Left colon (tissue), 2 donors: ENCODE measurements at places on chromosomes 5 and 9.

DNA sequence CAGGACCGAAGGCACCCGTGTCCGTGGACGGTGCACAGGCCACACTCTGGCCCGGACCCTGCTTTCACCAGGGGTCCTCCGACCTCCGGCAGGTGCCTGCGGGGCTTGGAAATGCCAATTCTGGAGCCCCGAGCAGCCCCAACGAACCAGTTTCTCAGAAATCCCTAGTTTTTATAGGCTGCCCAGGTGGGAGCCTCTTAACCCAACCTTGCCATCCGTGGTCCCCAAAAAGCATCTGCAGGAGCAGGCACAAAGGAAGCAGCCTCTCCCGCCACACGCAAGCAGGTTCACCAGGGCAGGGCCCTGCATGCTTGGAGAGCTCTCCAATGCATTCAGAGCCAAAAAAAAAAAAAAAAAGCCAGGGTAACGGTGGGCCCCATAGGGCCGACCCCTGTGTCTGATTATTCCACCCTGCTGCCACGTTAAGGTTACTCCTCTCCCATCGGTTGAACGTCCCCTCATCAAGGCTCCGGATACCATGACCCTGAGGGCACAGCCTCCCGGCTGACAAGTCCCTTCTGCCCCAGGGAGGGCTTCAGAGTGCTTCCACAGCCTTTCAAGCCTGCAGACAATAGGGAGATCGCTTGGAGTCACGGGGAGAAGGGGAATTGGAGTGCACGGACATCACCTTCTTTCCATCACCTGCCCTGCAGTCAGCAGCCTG lies 796 bp upstream of the TPRN start:
- DNase-seq = no peak

- no peak for DNase-seq
These were observed 22.6 kb upstream of the HSPA9 start for GRCh38 chr5:138597661-138598400.

- DNase-seq = no peak
These were observed 345.9 kb upstream of the RPS23 start for GRCh38 chr5:82624062-82624461.

- DNase-seq = no peak
These were observed 616 bp upstream of the TSPAN17 start for GRCh38 chr5:176646707-176647029.

DNA sequence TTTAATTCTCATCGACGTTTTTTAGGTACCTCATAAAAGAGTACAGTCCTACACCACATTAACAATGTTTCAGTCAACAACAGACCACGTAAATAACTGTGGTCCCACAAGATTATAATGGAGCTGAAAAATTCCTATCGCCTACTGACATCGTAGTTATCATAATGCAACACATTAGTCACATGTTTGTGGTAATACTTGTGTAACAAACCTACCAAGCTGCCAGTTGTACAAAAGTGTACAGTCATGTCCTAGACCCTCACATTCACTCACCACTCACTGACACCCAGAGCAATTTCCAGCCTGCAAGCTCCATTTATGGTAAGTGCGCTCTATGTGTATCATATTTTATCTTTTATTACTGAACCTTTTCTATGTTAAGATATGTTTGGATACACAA lies 16.8 kb downstream of the GNAQ start:
- no peak for DNase-seq

DNA sequence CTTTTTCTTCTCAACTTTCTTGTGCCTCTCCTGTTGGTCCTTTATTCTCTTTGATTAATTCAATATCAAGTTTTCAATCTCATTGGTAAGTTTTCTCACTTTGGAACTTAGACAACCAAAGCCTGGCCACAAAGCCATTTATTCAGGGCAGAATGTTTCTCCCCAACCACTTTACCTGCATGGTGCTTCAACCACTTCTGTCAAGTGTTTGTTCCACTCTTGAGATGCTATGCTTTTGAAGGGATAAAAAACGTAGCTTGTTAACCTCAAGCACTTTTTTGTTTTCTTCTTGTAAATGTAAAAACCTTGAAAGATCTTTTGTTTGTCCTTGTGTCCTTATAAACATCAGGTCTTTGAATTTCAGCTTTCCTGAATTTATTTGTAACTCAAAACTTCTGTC lies 966.7 kb downstream of the MAT2B start:
- no peak for DNase-seq

- no peak for DNase-seq
These were observed 22.3 kb downstream of the AQP3 start for GRCh38 chr9:33425128-33425533.

GRCh38 chr5:68748101-68748500 lies 345.7 kb upstream of the SLC30A5 start:
- no peak for DNase-seq

DNA sequence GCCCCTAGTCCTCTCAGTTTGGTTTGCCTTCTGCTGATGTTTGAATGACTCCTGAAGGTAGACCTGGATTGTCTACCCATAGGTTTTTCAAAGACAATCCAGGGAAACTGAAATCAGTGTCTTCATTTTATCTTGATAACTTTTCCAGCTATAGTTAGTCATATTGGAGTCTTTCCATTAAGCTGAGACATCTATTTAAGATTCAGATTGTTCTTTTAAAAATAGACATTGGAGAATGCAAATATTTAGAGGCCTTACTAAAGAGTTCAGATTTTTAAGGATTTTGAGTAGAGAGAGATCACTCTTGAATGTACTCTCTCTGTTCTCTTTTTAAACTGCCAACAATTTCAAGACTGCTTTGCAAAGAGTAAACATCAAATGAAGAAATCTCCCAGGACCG lies 69.1 kb downstream of the GDNF start:
- no peak for DNase-seq
